Activated CD4-positive, alpha-beta T cell treated with anti-CD3 and anti-CD28 coated beads, Interleukin-2, Interleukin-6, amounts not matched to agents 100 ng/mL and 50 ng/mL, durations not matched to agents 16 hours and 8 hours (primary cell): ENCODE measurements at places on chromosomes 7 and 10.

DNA sequence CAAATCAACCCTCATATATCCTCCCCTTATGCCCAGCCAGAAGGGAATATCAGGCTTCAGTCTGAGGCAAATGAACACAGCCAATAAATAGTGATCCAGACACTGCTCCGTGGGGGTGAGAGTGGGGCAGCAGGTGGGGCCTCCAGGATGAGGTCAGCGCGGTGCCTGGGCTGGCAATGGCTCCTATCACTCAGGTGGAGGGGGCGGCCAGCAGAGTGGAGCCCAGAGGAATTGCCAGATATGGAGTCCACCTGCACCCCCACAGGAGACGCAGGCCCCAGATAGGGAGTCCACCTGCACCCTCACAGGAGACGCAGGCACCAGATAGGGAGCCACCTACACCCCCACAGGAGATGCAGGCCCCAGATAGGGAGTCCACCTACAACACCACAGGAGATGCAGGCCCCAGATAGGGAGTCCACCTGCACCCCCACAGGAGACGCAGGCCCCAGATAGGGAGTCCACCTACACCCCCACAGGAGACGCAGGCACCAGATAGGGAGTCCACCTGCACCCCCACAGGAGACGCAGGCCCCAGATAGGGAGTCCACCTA, 78.0 kb upstream of the PPP2R2D start:
- DNase-seq = no peak

DNA sequence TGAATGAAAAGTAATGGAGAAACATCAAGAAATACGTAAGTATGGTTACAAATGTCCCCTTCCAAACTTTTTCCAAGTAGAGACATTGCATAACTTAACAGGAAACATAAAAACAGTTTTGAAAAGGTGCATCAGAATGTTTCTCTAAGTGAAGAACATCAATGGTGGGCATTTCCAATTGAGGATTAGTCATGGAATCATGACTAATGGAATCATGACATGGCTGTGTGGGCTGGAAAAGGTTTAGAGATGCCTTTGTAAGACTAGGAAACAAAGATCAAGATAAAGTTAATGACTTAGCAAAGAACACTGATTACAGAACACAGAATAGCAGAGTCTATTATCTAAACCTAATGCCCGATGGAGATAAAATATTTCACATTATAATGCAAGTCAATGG, 272.0 kb downstream of the HPSE2 start:
- DNase-seq = no peak

- DNase-seq = no peak
Observed at GRCh38 chr7:71511361-71511807, 379.4 kb downstream of the GALNT17 start.

DNA sequence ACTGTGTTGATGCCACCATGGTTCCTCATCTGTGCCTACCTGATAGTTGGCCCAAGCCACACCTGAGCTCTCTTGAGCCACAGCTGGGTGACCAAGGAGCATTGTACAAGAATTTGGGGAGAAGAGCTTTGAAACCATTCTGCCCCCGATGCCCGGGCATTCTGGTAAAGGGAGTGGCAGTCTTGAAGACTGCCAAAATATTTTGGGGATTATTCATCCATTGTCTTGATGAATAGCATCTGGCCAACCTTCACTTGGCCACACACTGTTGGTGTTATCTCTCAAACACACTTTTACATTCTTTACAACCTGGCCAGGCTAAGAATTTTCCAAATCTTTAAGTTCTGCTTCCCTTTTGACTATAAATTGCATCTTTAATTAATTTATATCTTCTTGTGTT, 113.1 kb upstream of the PCBD1 start:
- no peak for DNase-seq

DNA sequence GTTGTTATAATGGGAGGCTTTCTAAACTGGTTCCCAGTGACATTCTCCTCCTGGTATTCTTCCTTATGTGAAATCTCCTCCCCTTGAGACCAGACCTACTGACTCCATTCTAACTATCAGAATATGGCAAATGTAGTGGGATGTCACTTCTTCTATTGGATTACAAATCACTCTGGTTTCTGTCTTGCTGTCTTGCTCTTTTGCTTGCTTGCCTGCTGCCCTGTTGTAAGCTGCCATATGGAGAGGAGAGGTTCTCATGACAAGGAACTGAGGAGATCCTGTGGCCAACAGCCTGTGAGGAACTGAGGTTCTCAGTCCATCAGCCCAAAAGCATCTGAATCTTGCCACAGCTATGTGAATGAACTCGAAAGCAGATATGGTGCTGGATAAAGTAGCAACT, 4.7 kb upstream of the NRCAM start:
- DNase-seq = no peak

GRCh38 chr10:107081644-107082043, 82.9 kb downstream of the SORCS1 start:
- no peak for DNase-seq

DNA sequence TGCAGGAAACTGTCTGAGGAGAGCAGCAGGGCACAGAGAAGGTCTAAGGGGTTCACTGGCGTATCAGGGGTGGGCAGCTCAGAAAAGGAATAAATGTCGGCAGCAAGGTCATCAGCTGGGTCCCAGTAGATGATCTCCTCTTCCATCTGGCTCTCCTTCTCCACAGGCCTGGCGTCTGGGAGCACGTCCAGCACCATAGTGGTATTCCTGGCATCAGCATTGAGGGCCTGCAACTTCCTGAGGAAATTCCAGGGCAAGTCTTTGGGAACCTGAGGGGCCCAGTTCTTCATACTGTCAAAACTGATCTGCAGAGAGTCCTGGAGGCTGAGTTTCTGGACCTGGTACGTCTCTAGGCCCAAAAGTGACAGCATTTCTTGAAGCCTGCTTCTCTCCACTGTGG, 9.6 kb upstream of the MRPS24 start:
- no peak for DNase-seq

DNA sequence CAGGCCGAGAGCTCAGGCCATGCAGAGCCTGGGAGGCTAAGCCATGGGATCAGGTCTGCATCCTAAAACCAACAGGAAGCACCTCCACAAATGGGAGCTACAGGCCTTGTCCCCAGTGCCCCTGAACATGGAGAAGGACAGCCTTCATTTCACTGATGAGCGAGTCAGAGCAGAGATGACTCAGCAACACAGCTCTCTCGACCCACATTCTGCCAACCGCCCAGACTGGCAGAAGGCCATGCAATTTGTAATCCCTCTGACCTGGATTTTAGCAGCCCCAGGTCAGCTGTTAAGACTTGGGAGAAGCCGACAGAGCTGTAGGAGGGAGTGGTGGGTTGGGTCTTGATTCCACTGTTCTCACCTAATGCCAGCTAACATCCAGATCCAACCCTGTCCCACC, 25.5 kb downstream of the VOPP1 start:
- peak; percentile 79 for DNase-seq

DNA sequence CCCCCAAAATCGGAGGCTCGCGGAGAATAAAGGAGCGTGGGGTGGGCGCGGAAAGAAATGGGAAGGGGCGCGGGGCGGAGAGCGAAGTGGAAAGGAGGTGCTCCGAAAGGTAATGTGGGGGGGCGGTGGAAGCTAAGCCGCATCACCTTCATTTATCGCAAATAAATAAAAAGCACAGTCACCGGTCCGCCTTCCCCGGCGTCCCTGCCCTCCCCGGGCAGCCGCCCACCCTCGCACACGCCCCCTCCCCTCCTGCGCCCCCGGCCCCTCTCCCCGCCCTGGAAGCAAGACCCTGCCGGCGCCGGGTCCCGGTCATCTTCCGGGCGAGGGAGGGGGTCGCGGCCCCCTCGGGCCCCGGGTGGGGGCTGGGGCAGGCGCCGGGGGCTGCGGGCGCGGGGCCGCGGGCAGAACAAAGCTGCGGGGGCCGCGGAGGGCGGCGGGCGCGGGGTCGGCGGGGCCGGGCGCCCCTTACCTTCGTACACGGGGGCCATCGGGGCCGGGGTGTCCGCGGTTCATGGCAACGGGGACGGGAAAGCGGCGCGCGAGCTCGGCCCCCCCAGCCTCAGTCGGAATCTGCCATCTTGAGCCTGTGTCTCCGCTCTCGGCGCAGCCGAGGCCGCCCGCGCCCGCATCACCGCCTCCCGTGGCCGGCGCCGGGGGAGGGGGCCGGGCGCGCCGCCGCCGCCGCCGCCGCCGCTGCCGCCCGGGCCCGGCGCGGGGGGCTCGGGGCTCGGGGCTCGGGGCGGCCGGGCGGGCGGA, 486 bp downstream of the HIPK2 start:
- DNase-seq = peak; percentile 48

- DNase-seq = no peak
Observed at GRCh38 chr7:158683541-158683940, 21.1 kb downstream of the NCAPG2 start.

DNA sequence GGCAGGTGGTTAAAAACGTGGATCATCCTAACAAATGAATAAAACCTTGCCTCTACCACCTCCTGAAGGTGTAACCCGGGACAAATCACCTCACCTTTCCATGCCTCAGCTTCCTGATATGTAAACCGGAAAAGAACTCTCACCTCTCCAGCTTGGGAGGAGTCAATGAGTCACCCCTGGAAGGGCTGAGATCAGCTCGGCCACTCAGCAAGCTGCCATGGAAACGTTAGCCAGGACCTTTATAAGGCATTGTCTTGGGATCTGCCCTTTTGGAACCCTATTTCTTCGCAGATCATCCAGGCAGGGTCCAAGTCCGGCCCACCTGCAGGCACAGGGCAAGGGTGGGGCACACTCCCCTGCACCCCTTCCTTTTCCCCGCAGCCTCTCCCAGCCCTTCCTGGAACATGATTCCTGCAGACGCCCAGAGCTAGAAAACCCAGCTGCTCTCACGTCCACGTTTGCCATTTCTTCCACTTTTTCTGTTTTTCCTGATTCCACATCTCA, 81.6 kb upstream of the PFKP start:
- no peak for DNase-seq

GRCh38 chr7:5596046-5596895, 172.6 kb upstream of the TNRC18 start:
- peak; percentile 90 for DNase-seq

GRCh38 chr10:51244309-51244708, 170.0 kb downstream of the PRKG1 start:
- DNase-seq = no peak

DNA sequence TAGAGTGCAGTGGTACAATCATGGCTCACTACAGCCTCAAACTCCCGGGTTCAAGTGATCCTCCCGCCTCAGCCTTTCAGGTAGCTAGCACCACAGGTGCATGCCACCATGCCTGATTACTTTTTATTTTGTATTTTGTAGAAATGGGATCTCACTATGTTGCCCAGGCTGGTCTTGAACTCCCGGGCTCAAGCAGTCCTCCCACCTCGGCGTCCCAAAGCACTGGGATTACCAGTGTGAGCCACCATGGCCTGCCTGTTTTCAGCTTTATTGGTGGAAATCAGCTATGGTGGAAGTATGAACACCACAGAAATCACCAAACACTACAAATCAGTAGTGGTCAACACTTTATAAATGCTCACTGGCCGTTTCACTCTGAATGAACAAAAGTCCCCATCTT, 299.9 kb upstream of the LYZL1 start:
- DNase-seq = no peak

- no peak for DNase-seq
Observed at GRCh38 chr7:84188786-84189405, 5.7 kb downstream of the SEMA3A start.

DNA sequence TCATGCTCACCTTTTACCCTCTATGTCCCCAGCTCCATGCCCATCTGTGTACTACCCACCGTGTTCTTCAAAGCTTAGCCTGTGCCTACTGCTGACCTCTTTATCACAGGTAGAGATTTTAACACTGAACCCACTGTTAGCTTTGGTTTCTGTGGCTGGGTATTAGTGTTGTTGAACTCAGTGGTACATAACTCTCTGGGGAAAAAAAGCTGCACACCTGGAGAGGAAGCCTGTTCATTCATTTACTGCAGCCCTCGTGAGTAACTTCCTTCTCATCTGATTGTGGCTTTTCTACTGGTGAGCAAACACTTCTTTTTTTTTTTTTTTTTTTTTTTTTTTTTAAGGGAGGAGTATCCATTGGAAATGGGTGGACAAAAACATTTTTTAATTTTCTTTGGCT, 326.3 kb downstream of the CCSER2 start:
- DNase-seq = peak; percentile 21

DNA sequence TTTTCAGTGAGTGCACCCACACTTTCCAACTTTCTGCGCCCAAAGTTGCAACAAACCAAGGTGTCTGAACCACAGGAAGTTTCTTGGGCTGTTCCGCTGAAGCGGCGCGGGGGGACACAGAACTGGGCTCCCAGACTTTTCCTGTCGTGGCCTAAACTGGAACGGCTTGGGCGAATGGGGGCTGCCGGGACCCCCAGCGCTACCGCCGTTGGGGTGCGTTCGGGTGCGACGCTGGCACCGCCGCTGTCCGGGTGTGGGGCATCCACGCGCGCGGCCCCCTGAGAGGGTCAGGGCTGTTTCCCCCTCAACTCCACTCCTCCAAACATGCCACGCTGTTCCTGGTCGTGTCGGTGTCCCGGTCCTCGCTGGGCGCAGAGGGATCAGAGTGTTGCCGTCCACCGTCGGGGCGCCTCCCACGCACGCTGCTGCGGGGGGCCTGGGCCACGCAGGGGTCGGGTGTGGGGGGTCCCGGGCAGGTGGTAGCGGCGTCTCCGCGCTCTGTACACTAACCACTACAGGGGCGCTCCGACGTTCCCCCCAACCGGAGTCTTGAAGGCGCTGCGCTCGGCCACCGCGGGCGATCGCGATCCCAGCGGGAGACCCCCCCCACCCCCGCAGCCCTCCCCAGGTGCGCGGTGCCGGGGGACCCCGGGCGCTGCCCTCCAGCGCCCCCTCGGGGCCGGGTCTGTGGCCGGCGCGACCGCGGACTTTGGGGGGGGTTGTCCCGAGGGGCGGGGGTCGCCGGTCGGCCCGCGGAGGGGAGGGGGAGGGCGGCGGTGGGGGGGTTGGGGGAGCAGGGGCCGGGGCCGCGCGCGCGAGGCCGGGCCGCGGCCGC, 2.2 kb upstream of the CUX1 start:
- peak; percentile 68 for DNase-seq

DNA sequence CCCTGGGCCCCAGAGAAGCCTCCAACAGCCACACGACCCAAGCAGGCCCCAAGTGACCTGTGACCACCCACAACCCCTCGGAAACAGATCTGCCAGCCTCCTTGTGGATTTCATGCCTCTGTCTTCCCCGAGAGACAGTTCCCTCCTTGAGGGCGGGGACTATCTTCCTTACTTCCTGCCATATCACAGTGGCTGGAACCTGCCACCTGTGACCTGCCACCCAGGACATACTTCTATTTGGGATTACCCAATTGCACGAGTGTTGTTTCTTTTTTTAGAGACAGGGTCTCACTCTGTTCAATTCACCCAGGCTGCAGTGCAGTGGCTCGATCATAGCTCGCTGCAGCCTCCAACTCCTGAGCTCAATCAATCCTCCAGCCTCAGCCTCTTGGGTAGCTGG, 25.9 kb downstream of the TNRC18 start:
- DNase-seq = peak; percentile 35
